ENCODE measurements at places on chromosomes 16 and 17.

DNA sequence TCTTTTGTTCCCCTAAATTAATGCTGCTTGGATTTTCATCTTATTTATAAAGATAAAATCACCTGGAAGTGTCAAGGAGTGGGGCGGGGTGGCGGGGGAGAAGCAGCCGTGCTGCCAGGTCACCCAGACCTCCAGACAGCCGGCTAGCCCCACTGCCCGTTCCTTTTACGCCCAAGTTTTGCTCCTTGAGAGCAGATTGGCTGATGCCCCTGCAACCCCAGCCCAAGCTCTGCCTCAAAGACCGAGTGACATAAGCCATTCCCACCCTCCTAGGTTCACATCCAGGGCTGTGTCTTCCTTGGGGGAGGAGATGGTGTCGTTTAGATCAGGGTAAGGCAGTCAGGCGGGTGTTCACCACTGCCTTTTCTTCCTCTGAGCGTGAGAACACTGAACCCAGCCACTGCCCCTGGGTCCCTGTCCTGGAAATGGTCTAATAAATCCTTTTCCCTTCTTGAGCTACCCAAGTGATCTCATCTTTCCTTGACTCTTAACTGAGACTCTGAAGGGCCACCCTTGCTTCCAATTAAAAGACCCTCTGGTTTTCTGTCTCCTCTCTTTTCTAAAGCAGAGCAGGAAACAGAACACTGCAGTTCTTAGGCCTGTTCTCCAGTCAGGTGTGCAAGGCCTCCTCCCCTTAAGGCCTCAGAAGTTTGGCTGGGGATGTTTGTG lies 5.7 kb downstream of the PDF start:
- no peak for DNase-seq

- no peak for DNase-seq
Measured at GRCh38 chr17:29572691-29573557, 4.4 kb downstream of the TP53I13 start.

DNA sequence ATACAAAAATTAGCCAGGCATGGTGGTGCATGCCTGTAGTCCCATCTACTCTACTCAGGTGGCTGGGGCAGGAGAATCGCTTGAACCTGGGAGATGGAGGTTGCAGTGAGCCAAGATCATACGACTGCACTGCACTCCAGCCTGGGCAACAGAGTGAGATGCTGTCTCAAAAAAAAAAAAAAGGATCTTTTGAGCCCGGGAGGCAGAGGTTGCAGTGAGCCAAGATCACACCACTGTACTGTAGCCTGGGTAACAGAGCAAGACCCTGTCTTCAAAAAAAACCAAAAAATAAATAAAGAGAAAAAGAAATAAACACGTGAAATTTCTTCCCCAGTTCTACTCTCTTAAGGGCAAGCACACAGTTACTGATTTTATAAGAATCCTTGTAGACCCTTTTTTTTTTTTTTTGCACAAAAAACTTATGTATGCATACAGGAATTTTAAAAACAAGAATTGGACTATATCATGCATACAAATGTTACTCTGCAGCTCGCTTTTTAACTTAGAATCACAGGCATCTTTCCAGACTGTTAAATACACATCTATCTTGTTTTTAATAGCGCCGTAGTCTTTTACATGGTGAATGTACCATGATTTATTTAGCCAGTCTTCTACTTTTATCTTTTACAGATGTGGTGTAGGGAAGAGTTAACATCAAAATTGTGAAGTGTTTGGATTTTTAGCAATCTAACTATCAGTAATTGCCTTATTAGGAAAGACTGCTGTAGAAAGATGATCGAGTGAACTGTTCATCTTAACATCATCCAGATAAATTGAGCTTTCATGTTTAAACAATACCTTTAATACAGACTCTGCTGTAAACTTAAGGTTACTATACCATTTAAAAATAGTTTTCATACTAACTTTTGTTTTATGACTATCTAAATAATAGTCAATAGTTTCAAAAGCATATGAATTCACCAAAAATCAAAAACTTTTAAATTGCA lies 14.6 kb downstream of the CDH3 start:
- DNase-seq: no peak

- no peak for DNase-seq
Measured at GRCh38 chr17:66387392-66387981, 85.1 kb downstream of the PRKCA start.

- no peak for DNase-seq
Measured at GRCh38 chr16:50539053-50539695, 9.0 kb upstream of the NKD1 start.

DNA sequence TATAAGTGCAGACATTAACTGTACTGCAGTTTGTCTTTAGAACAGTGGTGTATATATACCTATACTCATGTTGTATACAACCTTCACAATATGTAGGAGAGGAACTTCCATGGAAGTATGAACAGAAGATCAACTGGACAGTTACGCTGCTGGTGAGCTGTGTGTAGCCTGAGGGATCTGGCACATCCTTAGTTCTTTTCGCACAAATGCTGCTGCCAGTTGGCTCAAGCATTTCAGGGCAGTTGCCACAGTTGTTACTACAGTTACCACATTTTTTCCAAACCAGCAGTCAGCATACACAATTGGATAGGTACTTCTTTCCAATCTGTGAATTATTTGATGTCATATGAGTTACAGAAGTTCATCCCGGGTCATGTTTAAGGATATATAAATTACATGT lies 539.6 kb upstream of the HSBP1 start:
- no peak for DNase-seq

GRCh38 chr16:49473773-49474172 lies 100.2 kb downstream of the C16orf78 start:
- DNase-seq: no peak

GRCh38 chr17:82272495-82273326 lies 789 bp downstream of the CSNK1D start:
- DNase-seq: no peak

DNA sequence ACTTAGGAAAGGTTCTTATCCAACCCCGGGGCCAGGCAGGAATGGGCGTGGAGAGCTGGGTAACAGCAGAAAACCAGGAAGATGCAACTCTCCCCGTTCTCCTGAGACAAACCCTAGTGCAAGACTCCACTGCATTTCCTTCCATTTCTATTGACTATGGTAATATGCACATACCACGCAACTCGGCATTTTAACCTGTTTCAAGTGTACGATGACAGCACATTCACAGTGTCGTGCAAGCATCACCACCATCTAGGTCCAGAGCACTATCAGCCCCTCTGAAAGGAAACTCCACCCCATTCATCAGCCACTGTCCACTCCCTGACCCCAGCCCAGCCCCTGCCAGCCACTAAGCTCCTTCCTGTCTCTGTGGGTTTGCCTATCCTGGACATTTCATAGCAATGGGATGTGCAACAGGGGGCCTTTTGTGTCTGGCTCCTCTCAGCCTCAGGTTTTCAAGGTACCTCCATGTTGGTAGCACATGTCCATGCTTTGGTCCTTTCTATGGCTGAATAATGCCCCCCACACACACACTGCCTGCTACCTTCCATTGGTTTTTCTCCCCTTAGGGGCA lies 441.9 kb downstream of the SOX9 start:
- DNase-seq: no peak

- no peak for DNase-seq
Measured at GRCh38 chr17:81162491-81162890, 2.8 kb upstream of the PVALEF start.

DNA sequence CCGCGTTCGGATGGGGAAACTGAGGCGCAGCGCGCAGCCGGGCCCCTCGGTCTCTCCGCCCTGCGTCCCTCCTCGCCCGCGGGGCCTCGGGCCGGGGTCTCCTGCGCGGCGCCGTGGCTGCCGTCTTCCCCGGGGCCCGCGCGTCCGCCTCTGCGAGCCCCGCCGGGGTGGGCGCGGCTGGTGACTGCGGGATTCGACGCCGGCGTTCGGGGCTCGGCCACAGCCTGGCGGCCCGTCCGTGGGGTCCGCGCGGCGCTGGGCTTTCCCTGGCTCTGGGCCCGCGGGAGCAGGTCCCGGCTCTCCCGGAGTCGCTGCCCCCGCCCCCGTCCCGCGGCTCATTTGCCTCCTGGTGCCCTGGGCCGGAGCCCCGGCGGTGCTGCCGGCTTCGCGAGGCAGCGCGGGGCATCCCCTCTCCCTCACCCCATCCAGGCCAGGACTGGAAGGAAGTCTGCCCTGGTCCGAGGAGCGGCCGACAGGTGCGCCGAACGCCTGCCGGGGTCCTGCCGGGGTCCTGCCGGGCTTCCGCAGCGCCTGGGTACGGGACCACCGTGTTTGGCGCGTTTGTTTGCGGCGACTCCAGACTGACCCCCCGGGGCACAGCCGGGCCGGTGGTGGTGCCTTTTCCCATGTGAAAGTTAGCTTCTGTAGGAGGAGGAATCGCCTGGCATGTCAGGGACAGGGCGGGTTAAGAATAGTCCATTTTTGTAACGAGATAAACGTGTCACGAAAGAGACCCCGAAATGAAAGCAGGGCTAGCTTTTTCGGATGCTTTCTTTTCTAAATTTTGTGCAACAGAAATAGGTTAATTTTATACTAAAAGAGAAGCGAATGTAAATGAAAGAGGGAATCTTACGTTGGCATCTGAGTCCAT lies 671 bp downstream of the CHMP6 start:
- no peak for DNase-seq

DNA sequence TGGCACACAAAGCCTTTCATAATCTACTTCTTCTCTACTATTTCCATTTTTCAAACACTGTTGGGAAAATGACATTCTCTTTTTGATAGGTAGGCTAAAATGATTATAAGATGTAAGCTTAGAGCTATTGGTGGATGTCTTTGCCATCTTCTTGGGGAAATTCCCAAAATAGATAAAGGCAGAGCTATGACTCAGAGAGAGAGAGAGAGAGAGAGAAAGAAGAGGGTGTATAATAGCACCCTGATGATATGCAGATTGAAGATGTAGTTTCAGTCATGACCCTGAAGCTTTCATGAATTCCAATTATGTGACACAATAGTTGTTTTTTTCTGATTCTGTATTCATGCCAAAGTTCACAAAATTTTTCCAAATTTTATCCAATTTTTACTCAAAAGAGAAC lies 529.1 kb downstream of the HS3ST4 start:
- DNase-seq: no peak

- no peak for DNase-seq
Measured at GRCh38 chr16:55047903-55048497, 117.3 kb downstream of the IRX5 start.

DNA sequence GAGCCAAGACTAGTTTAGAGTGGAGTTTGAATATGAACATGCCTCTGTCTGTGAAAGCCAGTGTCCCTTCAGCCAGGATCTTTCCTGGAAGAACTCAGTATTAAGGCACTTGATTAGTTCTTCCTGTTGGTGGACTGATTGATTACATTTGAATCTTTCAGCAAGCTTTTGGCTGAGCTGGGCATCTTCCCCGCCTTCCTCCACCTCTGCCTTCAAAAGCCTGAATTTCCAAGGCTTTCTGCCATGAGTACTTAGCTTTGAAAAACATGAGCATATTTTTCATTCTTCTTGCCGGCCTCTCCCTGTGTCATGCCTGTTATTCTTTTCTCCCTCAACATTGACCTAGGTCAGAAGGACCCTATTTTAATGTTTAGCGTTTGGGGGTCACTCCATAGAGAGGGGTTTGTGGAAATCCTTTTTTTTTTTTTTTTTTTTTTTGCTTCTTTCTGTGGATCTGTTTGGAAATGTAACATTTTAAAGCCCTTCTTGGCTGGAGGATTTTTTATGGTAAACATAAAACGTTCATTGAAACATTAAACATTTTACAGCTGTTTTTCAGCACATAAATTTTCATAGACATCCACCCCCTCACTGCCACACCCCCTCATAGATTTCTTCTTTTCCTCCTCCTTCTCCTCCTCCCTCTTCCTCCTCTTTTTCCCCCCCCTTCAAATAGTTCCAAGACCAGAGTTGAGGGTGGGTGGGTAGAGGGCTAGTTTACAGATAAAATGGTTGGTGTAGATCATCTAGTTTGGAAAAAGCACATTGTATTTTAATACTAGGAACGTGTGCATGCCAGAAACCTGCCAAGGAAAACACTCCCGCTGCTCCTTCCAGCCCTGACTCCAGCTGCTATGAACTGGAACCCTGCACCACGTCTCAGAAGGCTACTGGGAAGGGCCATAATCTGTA lies 645.9 kb downstream of the WWOX start:
- no peak for DNase-seq
